ENCODE measurements at places on chromosomes 2 and 18. TPM values are rescaled to one million over a fixed set of nuclear protein-coding genes. Genes with fewer than 3 reads are reported as not detected.

- H3K27me3 ChIP-seq = peaks cover 4% of the 10 kb centered on the region
- H3K4me1 ChIP-seq = no peaks in the 10 kb centered on the region
Measured at GRCh38 chr18:3368193-3368592, 81.8 kb upstream of the TGIF1 start.

GRCh38 chr2:67164771-67165522 is 232.2 kb upstream of the ETAA1 start:
- H3K27ac ChIP-seq = no peak overlapping the region
- no peaks in the 10 kb centered on the region for H3K4me1 ChIP-seq
- no peak overlapping the region for H3K4me3 ChIP-seq
- H3K27me3 ChIP-seq = no peaks in the 10 kb centered on the region
- no peaks in the 10 kb centered on the region for H3K36me3 ChIP-seq

- H3K4me3 ChIP-seq = no peak overlapping the region
- H3K27me3 ChIP-seq = no peaks in the 10 kb centered on the region
- H3K27ac ChIP-seq = no peak overlapping the region
Measured at GRCh38 chr2:53075760-53076159, 691.8 kb upstream of the CHAC2 start.

DNA sequence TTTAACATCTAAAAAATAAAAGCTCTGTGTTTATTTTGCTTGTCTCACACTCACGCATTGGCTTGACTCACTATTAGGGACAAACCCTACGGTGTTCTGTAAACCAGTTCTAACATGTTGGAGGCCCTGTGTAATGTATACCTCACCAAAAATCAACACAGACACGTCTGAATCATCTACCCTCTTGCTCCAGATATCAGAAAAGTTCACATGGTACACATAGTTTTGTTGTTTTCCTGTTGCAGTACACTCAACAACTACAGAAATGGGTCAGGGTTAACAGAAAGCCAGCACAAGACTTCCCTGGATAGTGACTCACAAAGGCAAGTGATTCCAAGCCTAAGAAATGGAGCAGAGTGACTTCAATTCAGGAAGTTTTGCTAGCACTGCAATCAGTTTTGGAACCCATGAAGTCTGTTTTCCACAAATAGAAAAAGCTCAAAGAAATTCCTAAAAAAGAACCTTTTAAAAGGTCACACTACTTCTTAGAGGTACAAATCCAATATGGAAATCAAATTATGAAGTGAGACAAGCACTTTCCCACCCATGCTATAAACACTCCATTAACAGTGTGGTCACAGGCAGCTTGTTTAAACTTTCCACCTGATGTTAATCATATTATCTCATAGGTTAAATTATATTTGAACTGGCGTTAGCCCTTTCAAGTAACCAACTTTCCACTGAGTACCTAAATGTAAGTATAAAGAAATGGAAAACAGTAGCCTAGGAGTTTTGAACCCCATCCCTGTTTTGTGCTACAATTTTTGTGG is 87.4 kb downstream of the GAREM1 start:
- no peak for DNase-seq
- no peak overlapping the region for H3K27ac ChIP-seq

- no peaks in the 10 kb centered on the region for H3K4me1 ChIP-seq
- no peaks in the 10 kb centered on the region for H3K36me3 ChIP-seq
- no peak overlapping the region for H3K4me3 ChIP-seq
- no peaks in the 10 kb centered on the region for H3K27me3 ChIP-seq
- no peak overlapping the region for H3K27ac ChIP-seq
Measured at GRCh38 chr18:22550861-22551260, 133.1 kb upstream of the CTAGE1 start.

DNA sequence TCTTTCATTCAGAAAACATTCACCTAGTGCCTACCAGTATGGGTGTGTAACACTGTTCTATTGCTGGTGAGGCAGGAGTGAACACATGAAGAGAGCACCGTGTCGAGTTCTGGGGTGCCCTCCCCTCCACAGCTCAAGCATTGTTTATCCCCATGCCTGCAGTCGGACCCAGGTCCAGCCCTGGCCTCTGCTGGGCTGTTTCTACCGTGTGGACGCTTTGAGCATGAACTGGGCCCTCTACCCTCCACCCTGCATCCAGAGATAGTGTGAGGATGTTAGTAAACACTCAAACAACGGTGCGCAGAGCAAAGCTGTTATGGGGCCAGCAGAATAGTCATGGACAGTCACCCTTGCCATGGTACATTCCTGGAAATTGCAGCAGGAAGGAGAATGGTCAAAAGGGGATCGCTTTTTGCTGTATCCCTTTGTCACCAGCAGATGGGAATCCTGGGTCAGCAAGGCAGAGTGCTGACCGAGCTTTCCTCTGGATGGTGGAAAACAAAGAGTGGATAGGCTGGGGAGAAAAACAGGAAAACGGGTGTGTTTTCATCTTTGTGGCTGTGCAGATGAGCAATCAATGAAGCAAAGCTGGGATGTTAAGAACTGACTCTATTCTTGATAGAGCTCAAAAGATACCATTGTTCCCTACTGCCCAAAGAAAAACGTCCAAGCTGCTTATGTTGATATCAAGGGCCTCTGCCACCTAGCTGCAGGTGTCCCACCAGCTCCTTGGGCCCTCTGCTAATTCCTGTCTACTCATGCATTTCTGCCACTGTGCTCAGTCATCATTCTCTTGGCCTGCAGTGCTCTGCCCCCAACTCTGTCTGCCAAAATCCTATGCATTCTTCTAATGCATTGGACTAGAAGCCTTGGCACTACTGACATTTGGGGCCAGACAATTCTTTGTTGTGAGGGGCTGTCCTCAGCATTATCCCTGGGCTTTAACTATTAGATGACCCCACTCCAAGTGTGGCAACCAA is 38.7 kb downstream of the REEP1 start:
- H3K36me3 ChIP-seq = no peaks in the 10 kb centered on the region
- no peaks in the 10 kb centered on the region for H3K4me1 ChIP-seq
- H3K27ac ChIP-seq = no peak overlapping the region
- peaks cover 23% of the 10 kb centered on the region for H3K27me3 ChIP-seq
- no peak overlapping the region for H3K4me3 ChIP-seq
- DNase-seq = no peak

- DNase-seq = no peak
- H3K4me3 ChIP-seq = no peak overlapping the region
- no peaks in the 10 kb centered on the region for H3K36me3 ChIP-seq
- H3K27me3 ChIP-seq = no peaks in the 10 kb centered on the region
- no peaks in the 10 kb centered on the region for H3K4me1 ChIP-seq
Measured at GRCh38 chr2:240733803-240734495, 42.3 kb downstream of the AQP12A start.

DNA sequence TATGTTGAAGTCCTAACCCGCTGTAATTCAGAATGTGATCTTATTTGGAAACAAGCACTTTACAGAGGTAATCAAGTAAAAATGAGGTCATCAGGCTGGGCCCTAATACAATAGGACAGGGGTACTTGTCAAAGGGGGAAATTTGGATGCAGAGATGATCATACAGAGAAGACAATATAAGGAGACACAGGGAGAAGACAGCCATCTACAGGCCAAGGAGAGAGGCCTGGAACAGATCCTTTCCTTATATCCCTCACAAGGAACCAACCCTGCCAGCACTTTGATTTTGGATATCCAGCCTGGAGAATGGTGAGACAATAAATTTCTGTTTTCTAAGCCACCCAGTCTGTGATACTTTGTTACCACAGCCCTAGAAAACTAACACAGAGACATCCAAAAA is 104.3 kb downstream of the METTL4 start:
- H3K4me3 ChIP-seq = no peak overlapping the region
- H3K4me1 ChIP-seq = no peaks in the 10 kb centered on the region
- H3K27ac ChIP-seq = no peak overlapping the region
- DNase-seq = no peak

GRCh38 chr18:8468921-8469335 is 140.3 kb upstream of the RAB12 start:
- H3K36me3 ChIP-seq = no peaks in the 10 kb centered on the region
- H3K27me3 ChIP-seq = no peaks in the 10 kb centered on the region
- H3K27ac ChIP-seq = no peak overlapping the region
- no peak overlapping the region for H3K4me3 ChIP-seq
- no peaks in the 10 kb centered on the region for H3K4me1 ChIP-seq
- DNase-seq = no peak

- no peaks in the 10 kb centered on the region for H3K4me1 ChIP-seq
- no peaks in the 10 kb centered on the region for H3K36me3 ChIP-seq
- H3K27me3 ChIP-seq = peaks cover 22% of the 10 kb centered on the region
Measured at GRCh38 chr2:110832740-110833139, 100.4 kb downstream of the ACOXL start.

DNA sequence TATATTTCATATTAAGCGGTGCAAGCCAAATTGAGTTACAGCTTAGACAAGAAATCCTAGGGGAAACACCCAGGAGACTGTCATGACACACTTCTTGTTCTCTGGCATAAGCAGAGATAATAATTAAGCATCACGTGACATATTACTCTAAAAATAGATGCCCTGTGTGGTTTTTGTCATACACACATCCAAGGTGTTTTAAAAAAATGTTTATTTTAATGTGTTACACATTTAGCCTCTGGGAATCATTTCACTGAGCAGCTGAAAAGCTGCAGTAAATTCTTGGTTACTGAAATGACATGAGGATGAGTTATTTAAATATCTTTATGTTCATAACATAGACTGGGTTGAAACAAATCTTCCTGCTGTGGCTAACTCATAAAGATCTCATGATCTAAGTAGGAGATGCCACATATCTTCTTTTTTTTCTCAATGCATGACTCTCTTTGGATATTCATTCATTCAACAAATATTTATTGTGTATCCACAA is 38.0 kb upstream of the ERMN start:
- peaks cover 55% of the 10 kb centered on the region for H3K36me3 ChIP-seq
- H3K27ac ChIP-seq = no peak overlapping the region
- no peak overlapping the region for H3K4me3 ChIP-seq
- no peak for DNase-seq

DNA sequence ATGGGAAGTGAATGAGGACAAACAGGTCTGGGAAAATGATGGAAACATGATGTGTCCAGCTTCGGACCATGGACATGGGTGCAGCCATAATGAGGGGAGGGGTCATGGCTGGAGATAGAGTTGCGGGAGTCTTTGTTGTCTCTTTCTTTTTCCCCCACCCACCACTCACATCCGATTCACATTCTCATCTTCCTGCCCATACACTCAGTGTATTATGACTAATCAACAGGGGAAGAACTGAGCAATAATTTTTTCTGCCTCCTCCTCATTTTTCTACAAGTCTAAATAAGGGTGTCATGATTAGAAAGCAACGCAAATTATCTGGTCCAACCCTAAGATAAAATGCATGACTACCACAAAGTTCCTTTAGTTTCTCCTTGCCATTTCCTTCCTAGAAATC is 5.7 kb upstream of the SERPINB2 start:
- DNase-seq = no peak
- no peaks in the 10 kb centered on the region for H3K36me3 ChIP-seq
- H3K4me1 ChIP-seq = peaks cover 6% of the 10 kb centered on the region

GRCh38 chr2:163610817-163611556 is 124.8 kb downstream of the FIGN start:
- H3K4me1 ChIP-seq = no peaks in the 10 kb centered on the region
- H3K36me3 ChIP-seq = no peaks in the 10 kb centered on the region
- H3K27me3 ChIP-seq = no peaks in the 10 kb centered on the region
- DNase-seq = no peak
- H3K27ac ChIP-seq = no peak overlapping the region

GRCh38 chr18:28412521-28412920 is 235.6 kb upstream of the CDH2 start:
- H3K4me1 ChIP-seq = no peaks in the 10 kb centered on the region
- H3K27ac ChIP-seq = no peak overlapping the region
- no peaks in the 10 kb centered on the region for H3K36me3 ChIP-seq
- H3K27me3 ChIP-seq = no peaks in the 10 kb centered on the region
- H3K4me3 ChIP-seq = no peak overlapping the region

- no peak overlapping the region for H3K4me3 ChIP-seq
- no peak for DNase-seq
- H3K27ac ChIP-seq = no peak overlapping the region
- H3K27me3 ChIP-seq = peaks cover 17% of the 10 kb centered on the region
- H3K36me3 ChIP-seq = no peaks in the 10 kb centered on the region
Measured at GRCh38 chr2:224206816-224207215, 167.7 kb upstream of the SERPINE2 start.

DNA sequence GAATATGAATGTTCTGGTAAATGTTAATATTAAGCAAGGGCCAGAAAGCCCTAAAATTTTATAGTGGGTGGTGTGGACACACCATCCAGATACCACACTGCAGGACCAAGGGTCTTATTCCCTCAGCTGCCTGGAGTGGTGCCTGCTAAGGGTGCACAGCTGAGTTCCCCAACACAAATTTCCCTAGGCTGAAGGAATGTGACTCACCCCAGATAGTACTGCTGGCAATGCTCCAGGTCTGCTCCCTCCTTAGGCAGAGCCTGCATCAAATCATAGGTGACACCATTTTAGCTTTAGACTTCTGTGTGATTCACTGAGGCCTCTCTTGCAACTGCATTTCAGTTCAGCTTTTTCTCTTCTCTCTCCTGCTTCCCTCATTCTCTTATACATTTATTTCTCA is 321.1 kb downstream of the SATB2 start:
- no peaks in the 10 kb centered on the region for H3K36me3 ChIP-seq
- H3K4me3 ChIP-seq = no peak overlapping the region
- no peaks in the 10 kb centered on the region for H3K27me3 ChIP-seq

DNA sequence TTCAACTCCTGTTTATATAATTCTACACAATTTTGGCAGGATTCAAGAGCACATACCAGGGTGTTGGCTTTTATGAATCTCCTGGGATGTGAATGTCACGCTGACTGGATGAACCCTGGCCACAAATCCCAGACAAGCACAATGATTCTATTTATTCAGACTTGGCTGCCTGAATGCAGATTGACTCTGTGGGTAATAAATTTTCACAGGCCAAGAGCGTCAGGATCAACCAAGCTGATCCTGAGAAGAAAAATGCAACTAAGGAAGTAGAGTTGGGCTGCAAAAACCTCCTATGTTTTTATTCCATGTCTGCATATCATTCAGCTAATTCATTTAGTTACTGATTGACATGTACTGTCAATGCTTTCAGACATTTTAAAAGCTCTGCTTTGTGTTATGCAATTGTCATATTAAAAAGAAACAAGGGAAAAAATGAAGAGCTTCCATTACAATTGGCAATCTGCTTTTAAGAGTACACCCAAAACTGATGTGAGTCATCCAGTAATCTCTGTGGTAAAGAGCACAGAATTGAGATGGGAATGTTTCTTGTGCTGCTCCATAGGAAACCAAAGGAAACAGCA is 173.0 kb upstream of the REV1 start:
- H3K4me3 ChIP-seq = no peak overlapping the region
- no peaks in the 10 kb centered on the region for H3K27me3 ChIP-seq
- no peaks in the 10 kb centered on the region for H3K4me1 ChIP-seq

- no peaks in the 10 kb centered on the region for H3K4me1 ChIP-seq
- DNase-seq = no peak
- H3K27ac ChIP-seq = no peak overlapping the region
- H3K27me3 ChIP-seq = no peaks in the 10 kb centered on the region
- H3K36me3 ChIP-seq = no peaks in the 10 kb centered on the region
- no peak overlapping the region for H3K4me3 ChIP-seq
Measured at GRCh38 chr2:166351319-166351718, 24.4 kb downstream of the SCN9A start.

The SLC16A14 gene
- total RNA-seq = 0.55 TPM

The CREG2 gene
- 0.65 TPM for total RNA-seq

The MAPK4 gene
- not detected for total RNA-seq

The EMILIN1 gene
- 0.70 TPM for total RNA-seq

The SKA1 gene
- 45.6 TPM for total RNA-seq

The GPR75 gene
- 1.4 TPM for total RNA-seq

The RNF125 gene
- 43.8 TPM for total RNA-seq
